Stimulated activated CD4-positive, alpha-beta T cell treated with anti-CD3 and anti-CD28 coated beads, Interleukin-4, amount 100 ng/mL, for 4 hours (primary cell): ENCODE measurements at places on chromosomes 5 and 9.

GRCh38 chr5:76269259-76269931 lies 133.7 kb upstream of the IQGAP2 start:
- DNase-seq, result no peak

DNA sequence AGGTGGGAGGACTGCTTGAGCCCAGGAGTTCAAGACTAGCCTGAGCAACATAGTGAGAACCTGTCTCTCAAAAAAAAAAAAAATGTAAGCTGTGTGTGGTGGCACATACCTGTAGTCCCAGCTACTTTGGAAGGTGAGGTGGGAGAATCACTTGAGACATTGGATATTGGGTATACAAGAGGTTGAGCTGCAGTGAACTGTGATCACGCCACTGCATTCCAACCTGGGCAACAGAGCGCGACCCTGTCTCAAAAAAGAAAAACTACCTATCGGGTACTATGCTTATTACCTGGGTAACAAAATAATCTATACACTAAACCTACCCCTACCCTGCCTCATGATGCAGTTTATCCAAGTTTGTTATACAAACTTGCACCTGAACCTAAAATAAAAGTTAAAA lies 64.9 kb downstream of the AOPEP start:
- DNase-seq, result no peak

GRCh38 chr9:132754236-132754635 lies 84.0 kb downstream of the GTF3C4 start:
- no peak for DNase-seq

GRCh38 chr5:180644825-180645273 lies 4.6 kb downstream of the FLT4 start:
- no peak for DNase-seq
